ENCODE measurements at places on chromosomes 16 and 17.

DNA sequence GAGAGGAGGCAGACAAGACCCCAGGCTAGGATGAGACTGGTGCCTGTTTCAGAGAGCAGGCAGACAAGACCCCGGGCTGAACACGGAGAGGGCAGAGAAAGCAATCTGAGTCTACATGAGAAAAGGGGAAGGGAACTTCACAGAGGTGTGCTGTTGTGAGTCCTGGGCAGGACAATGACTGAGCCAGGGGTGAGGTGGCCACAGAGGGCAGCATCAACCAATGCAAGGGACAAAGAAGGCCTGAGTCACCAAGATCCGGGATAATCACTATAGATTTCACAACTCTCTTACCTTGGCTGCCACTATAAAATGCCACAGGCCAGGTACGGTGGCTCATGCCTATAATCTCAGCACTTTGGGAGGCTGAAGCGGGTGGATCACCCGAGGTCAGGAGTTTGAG is 89.0 kb downstream of the SLC39A11 start:
- DNase-seq, result no peak

DNA sequence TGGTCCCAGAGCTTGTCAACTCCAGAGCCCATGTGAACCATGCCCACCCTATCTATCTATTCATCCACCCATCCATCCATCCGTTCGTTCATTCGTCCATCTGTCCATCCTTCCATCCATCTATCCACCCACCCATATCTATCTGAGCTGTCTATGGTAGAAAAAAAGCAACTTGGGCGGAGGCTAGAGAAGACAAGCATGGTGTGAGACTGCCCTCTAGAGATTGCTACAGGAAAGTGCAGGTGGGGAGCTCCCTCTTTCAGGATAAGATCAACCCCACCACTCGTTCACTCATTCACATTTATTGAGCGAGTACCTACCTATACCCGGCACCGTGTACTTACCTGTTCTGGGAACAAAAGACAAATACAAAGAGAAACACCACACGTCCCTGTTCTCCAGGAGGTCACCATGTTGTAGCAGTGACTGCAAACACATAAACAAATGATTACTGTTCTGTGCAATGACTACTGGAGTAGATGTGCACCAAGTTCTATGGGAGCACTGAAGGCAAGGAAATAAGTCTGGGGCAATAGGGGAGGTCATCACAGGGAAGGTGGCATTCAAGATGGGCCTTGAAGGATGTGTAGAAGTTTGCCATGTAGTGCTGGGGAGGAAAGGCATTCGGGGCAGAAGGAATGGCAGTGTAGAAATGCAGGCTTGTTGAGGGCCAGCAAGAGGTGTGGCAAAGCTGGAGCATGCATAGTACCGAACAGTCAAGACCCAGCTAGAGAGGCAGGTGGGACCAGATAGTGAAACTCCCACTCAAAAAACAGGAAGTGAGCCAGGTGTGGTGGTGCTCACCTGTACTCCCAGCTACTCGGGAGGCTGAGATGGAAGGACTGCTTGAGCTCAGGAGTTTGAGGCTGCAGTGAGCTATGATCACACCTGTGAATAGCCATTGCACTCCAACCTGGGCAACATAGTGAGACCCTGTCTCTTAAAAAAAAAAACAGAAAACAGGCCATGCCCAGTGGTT is 13.4 kb upstream of the ATP5MC1 start:
- DNase-seq, result peak; percentile 82

GRCh38 chr16:55406651-55407050 is 72.3 kb upstream of the MMP2 start:
- DNase-seq, result no peak

- DNase-seq, result no peak
Observed at GRCh38 chr16:83682116-83682867, 125.5 kb upstream of the HSBP1 start.

GRCh38 chr16:75379911-75380847 is 53.1 kb downstream of the CFDP1 start:
- peak; percentile 52 for DNase-seq

DNA sequence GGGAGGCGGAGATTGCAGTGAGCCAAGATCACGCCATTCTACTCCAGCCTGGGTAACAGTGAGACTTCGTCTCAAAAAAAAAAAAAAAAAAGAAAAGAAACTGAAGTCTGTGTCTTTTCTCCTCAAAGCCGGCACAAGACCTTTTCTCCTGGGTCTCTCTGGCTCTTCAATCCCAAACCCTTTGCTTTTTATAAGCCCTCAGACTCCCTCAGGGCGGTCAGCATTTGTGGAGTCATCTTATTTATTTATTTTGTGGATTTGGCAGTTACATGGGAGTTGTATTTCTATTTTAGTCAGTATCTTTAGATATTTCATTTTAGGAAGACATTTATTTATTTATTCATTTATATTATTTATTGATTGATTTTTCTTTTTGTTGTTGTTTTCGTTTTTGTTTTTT is 57.7 kb upstream of the MAP3K14 start:
- DNase-seq, result no peak

- DNase-seq, result no peak
Observed at GRCh38 chr17:54902611-54903010, 2.0 kb downstream of the TOM1L1 start.

DNA sequence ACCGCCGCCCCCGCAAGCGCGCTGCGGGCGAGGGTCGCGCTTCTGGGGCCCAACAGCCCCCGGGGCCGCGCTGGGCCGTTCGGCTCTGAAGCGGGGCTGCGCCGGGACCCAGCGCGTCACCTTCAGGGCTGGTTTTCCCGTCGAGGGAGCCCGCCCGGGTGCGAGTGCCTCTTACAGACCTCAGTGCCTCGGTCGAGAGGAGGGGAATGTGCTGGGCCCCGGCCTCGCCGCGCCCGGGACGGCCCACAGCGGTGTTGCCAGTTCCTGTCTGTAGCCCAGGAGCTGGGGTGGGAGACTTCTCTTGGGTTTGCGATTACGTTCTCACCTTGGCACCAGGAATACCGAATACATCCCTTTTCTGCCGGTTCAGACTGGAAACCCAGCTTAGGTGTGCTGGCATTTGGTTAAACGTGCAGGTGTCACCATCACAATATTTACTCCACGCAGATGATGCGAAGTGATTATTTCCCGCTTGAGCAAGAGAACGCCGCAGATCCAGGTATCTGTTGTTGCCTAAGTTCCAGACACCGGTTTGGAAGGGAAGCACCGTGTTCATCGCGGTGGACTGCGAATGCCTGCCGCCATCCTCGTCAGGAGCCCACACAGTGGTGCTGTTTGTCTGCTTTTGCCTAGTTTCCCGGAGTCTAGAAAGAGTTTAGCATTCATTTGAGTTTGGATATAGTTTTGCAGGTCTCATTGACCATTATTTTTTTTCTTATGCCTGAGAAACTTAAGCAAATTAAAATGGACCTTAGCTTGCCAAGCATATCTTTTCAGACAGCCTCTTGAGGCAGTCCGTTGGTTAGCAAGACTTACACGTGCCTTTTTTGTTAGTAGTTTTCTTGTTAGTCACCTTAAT is 914 bp downstream of the MAP1LC3B start:
- no peak for DNase-seq

- no peak for DNase-seq
Observed at GRCh38 chr17:35255316-35255715, 12.4 kb downstream of the SLFN5 start.

GRCh38 chr16:28951410-28951943 is 740 bp downstream of the NFATC2IP start:
- DNase-seq, result no peak

DNA sequence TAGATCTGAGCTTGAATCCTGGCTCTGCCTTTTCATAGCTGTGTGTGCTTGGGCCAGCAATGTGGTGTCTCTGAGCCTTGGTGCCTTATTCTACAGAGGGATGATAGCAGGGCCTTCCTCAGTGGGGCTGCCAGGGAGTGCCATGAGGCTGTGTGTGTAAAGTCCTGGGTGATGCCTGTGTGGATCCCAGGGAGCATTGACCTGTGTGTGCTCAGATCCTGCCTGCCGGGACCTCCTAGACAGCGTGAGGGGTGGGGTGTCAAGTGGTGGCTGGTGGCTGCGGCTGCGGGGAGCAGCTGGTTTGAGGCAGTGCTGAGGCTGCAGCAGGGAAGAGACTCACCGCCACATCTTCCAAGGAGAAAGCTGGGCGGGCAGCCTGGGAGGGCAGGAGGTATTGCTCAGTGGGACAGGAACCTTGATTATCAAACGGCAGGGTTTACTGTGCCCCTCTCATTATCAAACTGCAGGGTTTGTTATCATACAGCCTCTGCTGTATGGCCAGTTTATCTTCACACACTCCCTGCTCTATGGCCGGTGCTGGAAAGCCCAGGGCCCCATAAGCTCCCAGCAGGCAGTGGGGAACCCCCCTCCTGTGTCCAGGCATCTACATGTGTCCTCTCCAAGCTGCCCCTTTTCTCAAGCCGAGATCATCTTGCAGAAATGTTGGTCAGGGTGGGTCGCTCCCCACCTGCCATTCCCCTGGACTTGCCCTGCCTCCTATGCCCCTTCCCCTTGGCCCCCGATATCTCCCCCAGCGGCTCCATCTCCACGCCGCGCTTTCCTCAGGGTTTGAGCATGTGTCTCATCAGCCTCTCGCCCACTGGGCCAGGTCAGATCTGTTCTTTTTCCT is 3.1 kb upstream of the ADCY7 start:
- DNase-seq, result no peak

Measured in GM13977 (cell line).